ENCODE measurements at places on chromosomes 6 and 20.

DNA sequence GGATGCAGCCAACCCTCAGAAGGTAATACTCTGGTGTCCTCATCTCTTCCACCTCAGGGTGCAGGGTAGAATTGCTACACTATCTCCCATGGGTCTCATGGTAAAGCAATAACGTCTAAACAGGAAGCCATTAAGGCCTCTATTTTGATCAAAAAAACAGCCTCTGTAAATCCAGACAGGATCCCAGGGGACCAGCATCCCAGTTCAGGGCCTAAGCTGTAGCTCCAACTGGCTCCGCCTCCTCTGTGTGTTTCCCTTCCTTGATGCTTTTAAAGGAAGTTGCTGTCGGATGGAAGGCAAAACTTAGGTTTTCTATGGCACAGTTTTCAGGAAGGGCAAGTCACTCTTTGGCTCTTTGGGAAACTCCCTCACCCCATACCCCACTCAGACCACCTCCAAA is 222.0 kb downstream of the MAFB start:
- DNase-seq, result no peak

DNA sequence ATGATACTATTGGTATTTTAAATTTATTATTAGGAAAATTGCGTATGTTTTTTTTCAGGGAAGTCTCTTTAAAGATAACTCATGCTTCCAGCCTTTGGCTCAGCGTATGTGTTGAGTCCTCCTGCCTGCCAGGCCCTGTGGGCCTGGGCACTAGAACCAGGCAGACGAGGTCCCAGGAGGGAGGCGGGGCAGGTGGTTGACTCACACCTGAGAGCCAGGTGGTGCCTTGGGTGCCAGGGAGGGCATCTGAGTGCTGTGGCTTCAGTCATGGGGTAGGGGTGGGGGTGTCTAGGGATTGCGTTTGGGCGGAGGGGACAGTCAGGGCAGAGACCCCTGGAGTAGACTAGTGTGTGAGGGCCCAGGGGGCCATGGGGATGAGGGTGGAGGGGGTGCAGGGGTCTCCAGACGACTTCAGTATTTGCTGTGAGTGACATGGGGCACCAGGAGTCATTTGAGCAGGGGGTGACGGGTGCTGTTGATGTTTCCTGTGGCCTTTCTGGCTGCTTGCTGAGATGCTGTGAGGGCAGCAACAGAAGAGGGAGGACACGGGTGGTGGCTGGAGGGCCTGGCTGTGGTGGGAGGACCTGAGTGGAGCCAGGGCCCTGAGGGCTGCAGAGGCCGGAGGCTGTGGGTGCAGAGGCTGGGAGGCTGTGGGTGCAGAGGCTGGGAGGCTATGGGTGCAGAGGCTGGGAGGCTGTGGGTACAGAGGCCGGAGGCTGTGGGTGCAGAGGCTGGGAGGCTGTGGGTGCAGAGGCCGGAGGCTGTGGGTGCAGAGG is 14.8 kb upstream of the ADRM1 start:
- no peak for DNase-seq

DNA sequence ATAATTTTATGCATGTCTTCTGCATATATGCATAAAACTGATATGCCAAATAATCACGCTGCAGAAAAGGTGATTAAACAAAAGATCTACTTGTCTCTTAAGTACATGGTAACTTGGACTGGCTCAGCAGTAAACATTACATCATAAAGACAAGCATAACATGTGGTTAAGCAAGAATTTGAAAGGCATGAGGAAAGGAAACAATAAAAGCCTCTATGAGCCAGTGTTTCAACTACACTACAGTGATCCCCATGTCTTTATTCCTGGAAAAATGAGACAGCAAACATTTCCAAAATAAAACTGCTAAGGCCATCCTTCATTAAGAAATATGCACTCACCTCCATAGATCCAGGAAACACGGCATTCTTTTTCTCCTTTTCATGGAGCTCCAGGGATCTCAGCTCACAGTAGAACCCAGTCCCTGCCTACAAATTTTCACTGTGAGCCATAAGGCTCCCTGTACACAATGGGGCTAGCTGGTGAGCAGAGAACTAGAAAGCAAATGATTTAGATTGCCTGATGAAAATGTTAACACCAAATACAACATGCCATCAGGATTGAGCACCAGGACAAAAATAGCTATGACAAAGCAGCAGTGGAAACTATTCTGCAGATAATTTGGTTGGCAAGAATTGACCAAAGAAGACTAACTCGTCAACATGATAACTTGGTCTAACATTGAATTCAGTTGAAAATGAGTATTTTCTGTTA is 156.1 kb downstream of the COL21A1 start:
- DNase-seq, result peak; percentile 76

- no peak for DNase-seq
Observed at GRCh38 chr20:48246061-48246790, 460.9 kb upstream of the SULF2 start.

- peak; percentile 41 for DNase-seq
Observed at GRCh38 chr6:6856538-6857523, 250.9 kb upstream of the RREB1 start.

- no peak for DNase-seq
Observed at GRCh38 chr6:4883298-4883697, 107.1 kb downstream of the CDYL start.

DNA sequence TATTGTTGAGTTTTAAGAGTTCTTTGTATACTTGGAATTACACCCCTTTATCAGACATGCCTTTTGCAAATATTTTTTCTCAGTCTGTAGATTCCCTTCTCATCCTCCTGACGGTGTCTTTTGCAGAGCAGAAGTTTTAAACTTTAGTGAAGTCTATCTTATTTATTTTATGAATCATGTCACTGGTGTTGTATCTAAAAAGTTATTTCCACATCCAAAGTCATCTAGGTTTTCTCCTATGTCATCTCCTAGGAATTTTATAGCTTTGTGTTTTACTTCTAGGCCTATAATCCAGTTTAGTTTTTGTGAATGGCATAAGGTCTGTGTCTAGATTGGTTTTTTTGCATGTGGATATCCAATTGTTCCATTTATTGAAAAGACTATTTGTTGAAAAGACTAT is 271.3 kb downstream of the KIF16B start:
- DNase-seq, result no peak

All from AML-193 (cell line).